ENCODE measurements at places on chromosomes 7 and 10. TPM values are rescaled to one million over a fixed set of nuclear protein-coding genes. Genes with fewer than 3 reads are reported as not detected.

- peak; percentile 93 for DNase-seq
Observed at GRCh38 chr10:95656291-95657164, at the start of gene ALDH18A1. ALDH18A1 (minus strand) TSS chr10:95656711; CDS start chr10:95653377, 3,334 bp downstream.

GRCh38 chr7:30557245-30557644 lies 37.4 kb upstream of the GARS1 start:
- no peak for DNase-seq

DNA sequence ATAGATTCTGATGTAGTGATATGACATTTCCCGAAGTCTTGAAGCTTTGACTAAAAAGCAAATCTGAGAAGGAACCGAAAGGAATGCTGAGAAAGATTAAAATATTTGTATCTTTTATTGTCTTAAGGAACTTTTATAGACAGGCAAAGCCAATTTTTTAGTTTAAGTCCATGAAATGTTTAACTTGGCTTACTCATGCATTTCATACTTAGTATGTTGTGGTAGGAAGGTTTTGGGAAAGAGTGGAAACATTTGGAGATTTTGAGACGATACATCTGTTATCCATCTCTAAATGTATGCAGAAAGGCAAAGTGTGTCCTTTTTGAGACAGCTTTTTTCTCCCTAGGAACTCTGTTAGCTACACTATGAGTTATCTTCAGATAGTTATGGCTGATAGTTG lies 10.1 kb downstream of the TBC1D12 start:
- no peak for DNase-seq

GRCh38 chr10:74419491-74419951 lies 268.5 kb downstream of the ADK start:
- no peak for DNase-seq

- no peak for DNase-seq
Observed at GRCh38 chr7:34123316-34123715, 218.0 kb downstream of the BMPER start.

- DNase-seq: no peak
Observed at GRCh38 chr7:40356871-40357709, 222.3 kb downstream of the SUGCT start.

GRCh38 chr10:76554478-76554877 lies 1083.1 kb downstream of the KCNMA1 start:
- no peak for DNase-seq

DNA sequence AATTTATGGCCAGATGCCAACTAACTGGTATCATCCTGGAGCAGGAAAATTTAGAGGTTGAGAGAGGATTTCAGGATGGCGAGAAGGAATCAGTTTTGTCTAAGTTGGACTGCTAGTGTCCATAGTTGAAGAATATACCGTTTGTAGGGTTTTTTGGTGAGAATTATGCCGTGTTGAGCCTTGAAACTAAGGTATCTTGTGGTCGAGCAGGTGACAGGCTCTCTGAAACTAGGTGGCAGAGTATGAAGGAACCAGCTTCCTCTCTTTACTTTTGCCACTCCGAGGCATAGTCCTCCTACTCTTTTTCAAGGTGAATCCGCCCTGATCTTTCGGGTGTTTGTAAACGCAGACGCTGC lies 9.7 kb downstream of the MDFIC start:
- peak; percentile 68 for DNase-seq

GRCh38 chr10:120286280-120286679 lies 170.7 kb upstream of the PLPP4 start:
- no peak for DNase-seq

DNA sequence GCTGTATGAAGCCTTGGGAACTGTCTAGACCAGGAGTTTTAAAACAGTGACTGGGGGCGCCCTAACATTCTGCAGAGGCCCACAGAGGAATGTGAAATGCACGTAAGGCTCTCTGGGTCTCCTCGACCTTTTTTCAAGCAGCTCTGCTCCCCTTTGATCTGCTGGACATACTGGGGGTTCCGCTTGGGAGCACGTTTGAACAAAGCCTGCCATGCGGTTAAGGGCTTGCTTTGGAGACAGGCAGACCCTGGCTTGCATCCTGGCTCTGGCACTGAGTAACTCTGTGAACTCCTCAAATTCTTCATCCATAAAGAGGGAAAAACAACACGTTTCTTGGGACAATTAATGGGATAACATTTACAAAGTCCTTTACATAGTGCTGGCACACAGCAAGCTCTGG lies 7.8 kb downstream of the BEND7 start:
- no peak for DNase-seq

- DNase-seq: no peak
Observed at GRCh38 chr7:52616552-52616951, 418.9 kb upstream of the POM121L12 start.

GRCh38 chr10:48598936-48599829 lies 5.7 kb downstream of the ARHGAP22 start:
- no peak for DNase-seq

The SLC26A5 gene
- total RNA-seq: not detected

The TUBAL3 gene
- not detected for total RNA-seq

The PIP gene
- not detected for total RNA-seq

The SEC61G gene
- total RNA-seq: 162 TPM

The PTN gene
- total RNA-seq: not detected

The TFR2 gene
- total RNA-seq: 11.3 TPM

The MTERF1 gene
- total RNA-seq: 15.9 TPM

The FAM200A gene
- 4.8 TPM for total RNA-seq

The OPN1SW gene
- total RNA-seq: not detected

The FGL2 gene
- 0.63 TPM for total RNA-seq

The WAPL gene
- total RNA-seq: 42.0 TPM
